CD4-positive, alpha-beta T cell (primary cell): ENCODE measurements at places on chromosomes 2 and 18.

GRCh38 chr18:55764386-55764785 lies 176.4 kb upstream of the TCF4 start:
- DNase-seq, result no peak

DNA sequence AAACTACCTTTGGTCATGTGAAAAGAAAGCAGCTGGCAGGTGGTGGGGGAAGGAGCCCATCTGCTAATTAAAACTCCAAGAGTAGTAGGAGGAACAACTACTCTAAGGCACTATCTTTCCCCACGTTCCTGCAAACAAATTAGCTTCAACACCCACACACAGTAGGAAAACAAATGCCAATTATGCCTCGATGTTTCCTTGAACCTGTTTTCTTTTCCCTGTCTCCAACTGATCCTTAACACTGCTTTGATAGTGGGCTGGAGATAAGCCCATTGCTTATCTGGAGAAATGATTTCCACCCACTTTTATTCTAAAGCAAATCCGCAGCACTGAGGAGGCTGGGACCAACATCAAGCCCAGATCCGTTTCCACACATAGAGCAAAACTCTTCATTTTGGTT lies 36.0 kb downstream of the DDX18 start:
- DNase-seq, result no peak

GRCh38 chr2:160349306-160349705 lies 144.3 kb downstream of the RBMS1 start:
- no peak for DNase-seq

GRCh38 chr2:151614606-151615306 lies 119.5 kb downstream of the NEB start:
- DNase-seq, result no peak

DNA sequence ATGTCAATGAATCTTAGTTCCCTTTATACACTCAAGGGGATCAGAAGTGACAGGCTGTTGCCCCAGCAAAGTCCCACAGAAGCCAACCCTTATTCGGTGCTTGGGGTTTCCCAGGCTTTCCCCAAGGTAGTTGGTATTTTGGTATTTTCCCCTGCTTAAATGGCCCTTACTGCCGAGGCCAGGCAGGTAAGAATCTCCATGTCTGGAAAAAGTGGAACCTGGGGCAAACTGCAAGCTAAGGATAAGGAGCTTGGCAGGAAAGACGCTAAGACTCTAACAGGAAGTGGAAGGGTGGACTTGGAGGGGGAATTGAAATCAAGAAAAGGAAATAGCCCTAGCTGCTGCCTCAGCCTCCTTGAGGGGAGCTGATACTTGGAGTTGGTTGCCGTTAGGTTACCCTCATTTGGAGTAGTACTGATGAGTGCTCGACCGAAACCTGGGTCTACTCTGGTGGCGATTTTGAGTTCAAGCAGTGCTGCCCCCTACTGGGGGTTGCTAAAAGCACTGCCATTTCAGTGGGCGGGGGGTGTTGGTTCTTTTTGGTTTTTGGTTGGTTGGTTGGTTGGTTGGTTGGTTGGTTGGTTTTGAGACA lies 3.3 kb upstream of the GPBAR1 start:
- peak; percentile 59 for DNase-seq

- DNase-seq, result no peak
Observed at GRCh38 chr2:111149882-111150455, 29.3 kb downstream of the BCL2L11 start.

DNA sequence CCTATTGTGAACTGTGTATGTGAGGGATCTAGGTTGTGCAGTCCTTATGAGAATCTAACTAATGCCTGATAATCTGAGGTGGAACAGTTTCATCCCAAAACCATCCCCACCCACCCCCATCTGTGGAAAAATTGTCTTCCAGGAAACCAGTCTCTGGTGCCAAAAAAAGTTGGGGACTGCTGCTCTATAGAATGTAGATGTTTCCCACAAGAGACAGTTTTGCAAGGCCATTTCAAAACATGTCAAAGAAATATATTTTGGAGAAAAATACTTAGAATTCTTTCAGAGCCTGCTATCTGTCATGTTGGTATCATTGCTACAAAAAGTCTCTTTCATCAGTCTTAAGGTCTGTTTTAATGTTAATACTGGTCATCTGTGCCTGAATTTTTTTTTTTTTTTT lies 4.1 kb upstream of the SLC39A10 start:
- no peak for DNase-seq

- no peak for DNase-seq
Observed at GRCh38 chr2:201854221-201854801, 48.0 kb downstream of the CDK15 start.

DNA sequence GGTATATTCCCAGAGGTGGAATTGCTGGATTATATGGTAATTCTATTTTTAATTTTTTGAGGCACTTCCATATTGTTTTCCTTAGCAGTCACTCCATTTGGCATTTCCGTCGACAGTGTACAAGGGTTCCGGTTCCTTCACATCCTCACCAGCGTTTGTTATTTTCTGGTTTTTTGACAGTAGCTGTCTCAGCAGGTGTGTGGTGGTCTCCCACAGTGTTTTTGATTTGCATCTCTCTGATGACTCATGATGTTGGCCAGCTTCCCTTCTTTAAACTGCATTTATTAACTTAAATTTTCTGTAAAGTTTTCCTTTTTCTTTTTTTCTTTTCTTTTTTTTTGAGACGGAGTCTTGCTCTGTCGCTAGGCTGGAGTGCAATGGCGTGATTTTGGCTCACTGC lies 19.7 kb downstream of the SH3BP4 start:
- DNase-seq, result no peak

- no peak for DNase-seq
Observed at GRCh38 chr2:17643031-17643615, 102.6 kb downstream of the VSNL1 start.

GRCh38 chr2:216650626-216651257 lies 17.5 kb downstream of the IGFBP2 start:
- DNase-seq, result no peak

DNA sequence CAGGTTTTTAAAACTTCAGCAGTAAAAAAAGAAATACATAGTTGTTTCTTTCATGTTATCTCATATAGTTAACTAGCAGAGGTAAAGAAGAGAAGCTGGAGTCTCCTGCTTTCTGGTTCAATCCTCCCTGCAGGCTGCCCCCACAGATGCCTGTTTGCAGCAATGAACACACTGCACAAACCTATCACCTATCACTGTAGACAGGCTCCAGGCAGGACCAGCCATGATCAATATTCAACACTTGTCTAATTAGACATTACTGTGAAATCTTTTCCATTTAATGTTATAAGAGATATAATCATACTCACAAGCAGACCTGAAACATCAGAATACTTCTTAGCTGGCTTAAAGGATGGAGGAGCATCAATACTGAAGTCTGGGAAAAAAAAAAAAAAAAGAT lies 19.8 kb downstream of the INO80C start:
- no peak for DNase-seq

GRCh38 chr18:24270358-24270936 lies 127.2 kb downstream of the OSBPL1A start:
- no peak for DNase-seq

DNA sequence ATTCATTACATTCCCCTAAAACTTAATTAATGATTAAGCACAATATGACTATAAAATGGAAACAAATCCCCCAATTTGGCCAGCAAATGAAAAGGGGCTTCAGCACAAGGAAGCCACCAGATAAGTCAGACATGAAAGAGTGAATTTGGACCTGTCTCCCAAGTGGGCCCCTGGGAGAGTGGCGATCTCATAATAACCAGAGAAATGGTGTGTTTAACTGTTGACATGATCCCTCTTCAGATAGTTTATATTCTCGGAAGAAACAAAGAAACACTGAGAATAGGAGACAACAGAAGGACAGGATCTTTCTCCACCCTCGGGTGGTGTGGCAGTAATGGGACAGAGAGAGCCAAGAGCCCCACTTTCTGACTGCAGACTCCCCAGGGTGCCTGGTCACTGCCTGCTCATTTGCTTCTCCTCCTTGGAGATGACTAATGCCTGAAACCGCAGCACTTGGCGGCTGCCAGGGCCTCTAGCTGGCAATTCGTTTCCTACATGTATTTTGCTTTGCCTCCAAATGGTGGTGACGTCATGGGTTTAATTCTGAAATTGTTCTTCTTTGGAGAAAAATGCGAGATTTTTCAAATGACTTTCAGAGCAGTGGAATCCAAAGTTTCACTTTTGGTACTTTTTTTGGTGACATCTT lies 46.4 kb upstream of the SPP2 start:
- DNase-seq, result no peak

GRCh38 chr2:232534940-232535651 lies 4.4 kb upstream of the CHRNG start:
- no peak for DNase-seq

GRCh38 chr2:219559156-219559915 lies 12.0 kb downstream of the OBSL1 start:
- no peak for DNase-seq

- DNase-seq, result no peak
Observed at GRCh38 chr18:12068950-12069320, 24.7 kb upstream of the ANKRD62 start.

DNA sequence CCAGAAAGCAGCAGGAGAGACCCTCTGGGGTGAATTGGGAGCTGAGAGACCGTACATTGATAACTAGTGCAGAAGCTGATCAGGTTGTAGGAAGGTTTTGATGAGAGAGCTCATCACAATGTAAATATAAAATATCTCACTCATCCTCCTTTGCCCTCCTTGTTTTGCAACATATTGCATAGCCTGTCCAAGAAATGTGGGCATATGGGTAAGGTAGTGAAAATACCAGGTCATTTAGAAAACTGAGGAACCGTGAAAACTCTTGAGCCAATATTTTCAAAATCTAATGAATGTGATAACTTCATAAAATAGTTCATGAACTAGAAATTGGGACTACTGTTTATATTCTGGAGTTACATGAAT lies 31.4 kb downstream of the C18orf54 start:
- no peak for DNase-seq

- DNase-seq, result no peak
Observed at GRCh38 chr2:237886685-237887481, 27.5 kb downstream of the RAMP1 start.

DNA sequence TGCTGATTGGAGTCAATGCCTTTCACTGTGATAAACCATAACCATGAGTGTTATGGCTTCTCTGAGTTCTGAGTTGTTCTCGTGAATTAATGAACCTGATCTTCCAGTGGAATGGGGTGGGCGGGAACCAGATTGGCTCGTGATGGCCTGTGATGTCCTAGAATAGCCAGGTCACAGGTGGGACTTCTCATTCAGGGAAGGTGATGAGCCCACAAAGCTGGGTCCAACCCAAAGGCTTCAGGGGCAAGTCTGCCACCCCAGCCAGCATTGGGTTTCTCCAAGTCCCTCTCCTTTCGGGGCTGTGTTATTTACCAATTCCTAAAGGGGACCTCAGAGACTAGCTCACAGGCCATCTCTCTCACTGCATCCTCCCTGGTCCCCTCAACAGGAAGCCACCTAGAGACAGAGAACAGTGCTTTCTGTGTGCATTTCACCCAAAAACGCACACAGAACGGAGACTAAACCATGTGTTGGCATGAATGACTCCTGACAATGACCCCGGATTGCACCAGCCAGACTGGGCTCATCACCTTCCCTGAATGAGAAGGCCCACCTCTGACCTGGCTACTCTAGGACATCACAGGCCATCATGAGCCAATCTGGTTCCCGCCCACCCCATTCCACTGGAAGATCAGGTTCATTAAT lies 85.5 kb downstream of the MALT1 start:
- no peak for DNase-seq

GRCh38 chr2:72738096-72738495 lies 87.7 kb downstream of the EXOC6B start:
- no peak for DNase-seq

GRCh38 chr2:102593516-102593915 lies 25.8 kb upstream of the SLC9A2 start:
- DNase-seq, result no peak

DNA sequence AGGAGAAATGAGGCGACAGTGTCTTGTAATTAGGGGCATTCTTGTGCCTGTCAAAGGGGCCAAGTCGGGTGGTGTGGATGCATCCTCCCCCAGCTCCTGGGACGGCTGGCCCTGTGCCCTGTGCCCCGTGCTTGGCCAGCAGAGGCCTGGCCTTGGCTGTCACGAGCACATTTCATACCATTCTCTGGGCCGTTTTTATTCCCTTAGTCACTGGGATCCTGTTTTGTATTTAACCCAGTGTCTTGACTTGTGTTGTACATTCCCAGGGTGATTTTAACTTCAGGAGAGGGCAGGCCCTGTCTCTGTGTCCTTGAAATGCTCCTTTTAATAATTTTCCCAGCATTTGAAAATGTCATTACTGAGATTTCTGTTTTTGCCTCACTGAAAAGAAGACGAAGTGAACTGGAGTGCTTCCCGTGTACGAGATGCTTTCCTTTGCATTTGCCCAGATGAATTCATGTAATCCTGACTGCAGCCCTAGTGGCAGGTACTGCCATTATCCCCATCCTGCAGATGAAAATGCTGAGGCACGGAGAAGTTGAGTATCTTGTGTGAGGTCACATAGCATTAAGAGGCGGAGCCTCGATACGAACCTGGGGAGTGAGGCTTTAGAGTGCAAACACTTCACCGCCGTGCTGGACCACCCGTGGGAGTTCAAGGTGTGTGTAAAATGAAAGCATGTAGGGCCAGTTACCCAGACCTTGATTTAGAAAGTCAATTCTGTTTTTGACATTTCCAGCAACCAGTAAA lies 57.0 kb downstream of the SH3RF3 start:
- no peak for DNase-seq

GRCh38 chr18:10475276-10475653 lies 20.8 kb downstream of the APCDD1 start:
- no peak for DNase-seq

DNA sequence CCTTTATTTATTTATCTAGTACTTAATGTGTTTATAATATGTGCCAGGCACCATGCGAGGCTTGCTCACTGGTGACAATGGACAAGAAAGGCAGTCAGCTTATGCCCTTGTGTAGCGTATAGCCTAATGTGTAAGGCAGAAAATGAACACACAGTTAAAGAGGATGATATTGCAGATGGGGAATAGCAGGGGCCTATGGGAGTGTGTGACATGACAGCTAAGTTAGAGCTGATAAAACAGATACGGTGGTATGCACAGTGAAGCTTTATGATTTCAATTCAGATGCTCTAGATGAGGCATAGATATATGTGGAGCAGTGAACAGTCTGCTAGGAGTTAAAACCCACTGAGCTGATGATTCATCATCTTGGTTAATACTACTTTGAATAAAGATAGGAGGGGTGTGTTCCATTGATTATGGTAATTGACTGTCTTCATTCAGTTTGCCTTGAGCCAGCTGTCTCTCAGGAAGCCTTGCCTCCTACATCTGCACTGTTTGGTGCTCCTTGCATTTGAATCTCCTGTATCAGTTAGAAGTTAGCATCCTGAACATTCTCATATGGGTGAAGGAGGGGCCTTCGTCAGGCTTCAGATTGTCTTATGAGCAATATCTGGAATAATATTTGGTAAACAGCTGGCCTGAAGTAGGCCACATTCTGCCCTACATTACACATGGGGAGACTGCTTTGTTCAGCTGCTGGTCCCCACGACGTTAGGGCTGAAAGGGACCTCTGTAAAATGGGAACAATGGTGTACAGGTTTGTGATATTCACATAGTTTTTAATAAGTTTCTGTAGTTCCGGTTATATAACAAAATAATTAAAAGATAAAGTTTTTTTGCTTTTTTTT lies 13.2 kb downstream of the MAP4K4 start:
- no peak for DNase-seq

GRCh38 chr2:128710729-128711128 lies 392.1 kb upstream of the HS6ST1 start:
- DNase-seq, result no peak

- DNase-seq, result no peak
Observed at GRCh38 chr2:100242476-100242875, 79.8 kb downstream of the LONRF2 start.

GRCh38 chr2:210477496-210477895 lies 937 bp upstream of the LANCL1 start:
- DNase-seq, result no peak
